ENCODE measurements at places on chromosomes 2 and 18. TPM values are rescaled to one million over a fixed set of nuclear protein-coding genes. Genes with fewer than 3 reads are reported as not detected.

GRCh38 chr2:213004197-213004821, 147.1 kb downstream of the IKZF2 start:
- no peak for DNase-seq

GRCh38 chr18:78803104-78803503, 176.5 kb upstream of the SALL3 start:
- DNase-seq, result no peak

DNA sequence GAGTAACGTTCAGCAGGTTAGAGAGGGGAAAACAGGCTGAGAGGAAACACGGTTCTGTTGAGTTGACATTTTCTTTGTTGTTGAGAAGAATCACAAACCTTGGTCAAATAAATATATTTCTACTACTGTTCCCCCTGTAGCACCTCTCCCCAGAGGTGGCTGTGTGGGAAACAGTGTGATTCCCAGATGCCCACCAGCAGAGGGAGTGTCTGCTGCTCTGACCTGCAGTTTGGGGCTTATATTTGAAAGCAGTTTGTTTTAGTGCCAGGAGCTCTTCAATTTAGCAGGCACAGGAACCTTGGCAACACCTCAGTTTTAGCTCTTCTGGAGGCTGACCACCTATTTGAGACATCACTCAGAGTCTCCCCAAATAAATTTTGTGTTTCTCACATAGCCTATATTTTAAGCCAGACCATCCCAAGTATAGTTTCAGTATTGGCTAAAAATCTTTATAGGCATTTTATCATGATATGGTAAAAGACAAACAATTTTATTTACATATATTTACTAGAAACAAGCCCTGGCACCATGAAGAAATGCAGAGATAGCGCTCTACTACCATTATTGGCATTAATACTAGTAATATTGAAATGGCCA, 75.7 kb downstream of the PIK3C3 start:
- no peak for DNase-seq

GRCh38 chr18:45836242-45837205, 11.0 kb downstream of the SIGLEC15 start:
- no peak for DNase-seq

The DES gene
- total RNA-seq, result 17.1 TPM

The CAPN13 gene
- total RNA-seq, result not detected

The RAB27B gene
- 11.8 TPM for total RNA-seq

The ATP6V1B1 gene
- total RNA-seq, result 1.8 TPM
